ENCODE measurements at places on chromosomes 5 and 9.

- DNase-seq = no peak
Observed at GRCh38 chr9:68805890-68806517, 101.0 kb downstream of the PIP5K1B start.

DNA sequence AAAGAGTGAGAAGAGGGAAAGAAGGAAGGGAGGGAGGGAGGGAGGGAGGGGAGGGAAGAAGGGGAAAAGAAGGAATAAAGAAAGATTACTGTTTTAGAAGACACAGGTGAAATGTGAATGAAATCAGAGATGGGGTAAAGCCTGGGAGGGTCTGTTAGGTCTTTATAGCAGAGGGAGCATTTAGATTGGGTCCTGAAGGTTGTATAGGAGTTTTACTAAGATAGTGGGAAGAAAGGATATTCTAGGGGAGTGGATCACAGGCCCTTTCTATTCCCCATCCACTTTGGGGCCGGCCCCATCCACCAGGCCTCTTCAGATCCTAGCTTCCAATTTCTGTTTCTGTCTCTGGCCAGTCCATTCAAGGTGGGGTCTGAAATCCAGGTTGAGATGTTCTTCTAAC is 35.5 kb downstream of the C9orf50 start:
- no peak for DNase-seq

GRCh38 chr5:77718934-77719610 is 57.1 kb downstream of the TBCA start:
- DNase-seq = no peak

DNA sequence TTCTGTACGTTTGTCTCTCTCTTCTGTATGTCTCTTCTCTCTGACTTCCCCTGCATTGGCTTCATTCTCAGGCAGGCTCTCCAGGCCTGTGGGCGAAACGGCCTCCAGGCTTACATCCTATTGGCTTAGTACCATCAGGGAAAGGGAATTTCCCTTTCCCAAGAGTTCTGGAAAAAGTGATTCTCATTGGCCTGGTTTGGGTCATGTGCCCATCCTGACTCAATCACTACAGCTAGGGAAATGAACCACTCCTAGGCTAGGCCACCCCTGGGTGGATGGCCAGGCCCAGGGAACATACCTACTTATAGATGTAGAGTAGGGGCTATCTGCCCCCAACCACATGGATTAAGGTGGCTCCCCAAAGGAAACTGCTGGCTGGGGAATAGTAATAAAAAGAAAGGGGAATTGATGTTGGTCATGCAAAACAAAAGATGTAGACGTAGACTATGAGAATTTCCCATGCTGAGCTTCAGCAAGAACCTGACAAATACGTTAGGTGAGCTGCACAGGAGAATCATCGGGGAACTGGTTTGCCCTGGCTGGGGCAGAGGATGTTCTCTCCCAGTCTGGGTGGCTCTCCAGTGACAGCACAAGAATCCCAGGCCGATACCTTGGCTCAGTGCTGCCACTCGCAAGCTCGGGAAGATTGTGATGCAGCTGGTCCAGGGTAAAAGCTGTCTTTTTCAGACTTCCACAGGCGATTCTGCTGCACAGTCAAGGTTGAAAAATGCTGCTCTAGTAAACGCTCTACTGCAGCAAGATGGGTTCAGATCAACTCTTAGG is 3.7 kb upstream of the EGR1 start:
- no peak for DNase-seq

- no peak for DNase-seq
Observed at GRCh38 chr5:2714805-2715204, 36.7 kb downstream of the IRX2 start.

GRCh38 chr5:9198394-9198793 is 347.5 kb downstream of the SEMA5A start:
- DNase-seq = no peak

GRCh38 chr5:81182396-81183390 is 50.4 kb upstream of the CKMT2 start:
- DNase-seq = no peak

- no peak for DNase-seq
Observed at GRCh38 chr9:93391898-93392297, 59.6 kb upstream of the FAM120A start.

DNA sequence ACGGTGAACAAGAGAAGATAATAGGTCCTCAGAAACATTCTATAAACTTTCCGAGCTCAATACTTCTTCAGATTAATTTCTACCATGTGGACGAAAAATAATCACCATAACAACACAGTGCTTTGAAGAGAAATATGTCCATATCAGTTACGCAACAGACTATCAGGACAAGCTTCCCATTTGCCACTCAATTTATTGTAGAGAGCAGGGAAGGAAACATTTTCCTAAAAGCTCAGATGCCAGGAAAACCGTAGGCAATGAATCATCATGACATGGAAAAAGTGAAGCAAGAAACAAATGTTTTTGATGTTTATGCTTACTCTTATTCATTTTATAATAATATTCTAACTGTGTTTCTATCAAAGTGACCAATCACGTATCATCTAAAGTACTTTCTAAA is 87.6 kb downstream of the S1PR3 start:
- no peak for DNase-seq

DNA sequence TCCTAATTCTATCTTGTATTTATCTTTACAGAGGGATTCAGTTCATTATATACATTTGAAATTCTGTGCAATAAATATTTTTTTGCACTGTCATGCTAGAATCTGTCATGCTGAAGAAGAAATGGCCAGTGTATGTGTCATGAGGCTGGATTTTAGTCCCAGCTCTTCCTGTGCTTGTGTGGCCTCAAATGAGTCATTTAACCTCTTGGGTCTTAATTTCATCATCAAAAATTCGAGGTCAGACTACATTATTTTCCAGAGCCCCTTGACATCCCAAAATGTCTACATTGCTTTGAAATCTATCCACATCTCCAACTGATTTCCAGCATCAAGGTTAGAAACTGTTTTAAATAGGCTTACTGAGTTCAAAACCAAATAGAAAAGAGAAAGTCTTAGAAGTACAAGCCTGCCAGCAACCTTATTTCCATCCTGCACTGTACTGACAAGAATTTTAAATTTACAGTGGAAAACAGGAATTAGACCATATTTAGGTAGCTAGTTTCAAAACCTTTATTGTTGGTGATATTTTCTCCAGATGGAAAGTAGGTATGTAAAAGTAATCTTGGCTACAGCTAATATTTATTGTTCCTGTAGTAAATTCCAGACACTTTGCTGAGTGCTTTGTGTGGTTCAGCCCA is 96.7 kb upstream of the MAMDC2 start:
- DNase-seq = no peak

DNA sequence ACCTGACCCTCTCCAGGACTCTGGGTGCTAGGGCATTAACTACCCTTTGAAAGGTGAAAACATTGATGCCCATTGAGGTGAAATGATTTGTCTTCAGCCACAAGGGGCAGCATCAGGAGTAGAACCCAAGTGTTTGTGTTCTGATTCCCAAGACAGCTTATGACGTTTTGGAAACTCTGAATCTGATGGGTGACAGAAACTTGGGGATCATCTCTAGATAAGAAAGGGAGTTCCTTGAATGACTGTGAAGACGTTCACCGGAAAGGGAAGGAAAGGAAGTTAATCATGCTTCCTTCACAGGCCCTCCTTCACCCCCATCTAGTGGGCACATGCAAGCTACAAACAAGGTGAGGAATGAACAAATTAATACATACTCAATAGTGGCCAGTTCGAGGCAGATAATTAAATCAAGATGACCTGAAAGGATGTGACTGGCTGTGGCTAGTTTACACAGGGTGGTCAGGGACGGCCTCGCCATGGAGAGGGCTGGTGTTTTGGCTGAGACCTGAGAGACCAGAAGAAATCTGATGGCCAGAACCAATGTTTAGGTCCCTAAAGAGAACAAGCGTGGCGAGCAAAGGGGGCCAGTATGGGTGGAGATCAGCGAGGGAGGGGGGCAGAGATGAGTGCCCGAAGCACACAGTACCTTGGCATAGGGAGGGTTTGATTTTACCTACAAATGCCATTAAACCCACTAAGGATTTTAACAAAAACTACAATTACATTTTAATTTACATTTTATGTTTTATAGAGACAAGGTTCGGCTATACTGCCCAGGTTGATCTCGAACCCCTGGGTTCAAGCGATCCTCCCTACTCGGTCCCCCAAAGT is 937 bp upstream of the SLC26A2 start:
- no peak for DNase-seq

GRCh38 chr5:11504065-11504885 is 400.0 kb downstream of the CTNND2 start:
- no peak for DNase-seq

GRCh38 chr5:141753971-141754713 is 72.1 kb upstream of the ARAP3 start:
- no peak for DNase-seq

DNA sequence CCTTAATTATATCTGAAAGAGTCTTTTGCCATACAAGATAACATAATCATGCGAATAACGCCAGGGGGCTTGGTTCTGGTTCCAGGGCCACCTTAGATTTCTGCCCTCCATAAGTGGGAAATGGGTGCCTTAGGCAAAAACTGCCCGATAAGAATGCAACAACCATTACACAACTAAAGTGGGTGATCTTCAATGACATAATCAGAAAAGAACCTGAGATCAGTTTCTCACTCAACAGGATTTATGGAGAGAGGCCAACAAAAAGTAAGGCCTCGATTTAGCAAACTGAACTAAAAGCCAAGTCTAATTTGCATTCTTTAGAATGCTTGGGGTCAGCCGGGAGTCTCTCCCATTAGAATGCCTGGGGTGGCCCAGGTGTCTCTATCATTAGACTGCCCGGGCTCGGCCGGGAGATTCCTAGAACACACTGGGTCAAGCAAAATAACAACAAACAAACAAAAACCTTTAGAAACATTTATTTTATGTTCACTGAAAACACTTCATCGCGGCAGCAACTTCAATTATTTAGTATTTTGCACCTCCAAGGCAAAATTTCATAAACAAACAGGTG is 194.8 kb downstream of the AUH start:
- DNase-seq = no peak

- DNase-seq = no peak
Observed at GRCh38 chr5:105587963-105588662, 2025.5 kb upstream of the NUDT12 start.

DNA sequence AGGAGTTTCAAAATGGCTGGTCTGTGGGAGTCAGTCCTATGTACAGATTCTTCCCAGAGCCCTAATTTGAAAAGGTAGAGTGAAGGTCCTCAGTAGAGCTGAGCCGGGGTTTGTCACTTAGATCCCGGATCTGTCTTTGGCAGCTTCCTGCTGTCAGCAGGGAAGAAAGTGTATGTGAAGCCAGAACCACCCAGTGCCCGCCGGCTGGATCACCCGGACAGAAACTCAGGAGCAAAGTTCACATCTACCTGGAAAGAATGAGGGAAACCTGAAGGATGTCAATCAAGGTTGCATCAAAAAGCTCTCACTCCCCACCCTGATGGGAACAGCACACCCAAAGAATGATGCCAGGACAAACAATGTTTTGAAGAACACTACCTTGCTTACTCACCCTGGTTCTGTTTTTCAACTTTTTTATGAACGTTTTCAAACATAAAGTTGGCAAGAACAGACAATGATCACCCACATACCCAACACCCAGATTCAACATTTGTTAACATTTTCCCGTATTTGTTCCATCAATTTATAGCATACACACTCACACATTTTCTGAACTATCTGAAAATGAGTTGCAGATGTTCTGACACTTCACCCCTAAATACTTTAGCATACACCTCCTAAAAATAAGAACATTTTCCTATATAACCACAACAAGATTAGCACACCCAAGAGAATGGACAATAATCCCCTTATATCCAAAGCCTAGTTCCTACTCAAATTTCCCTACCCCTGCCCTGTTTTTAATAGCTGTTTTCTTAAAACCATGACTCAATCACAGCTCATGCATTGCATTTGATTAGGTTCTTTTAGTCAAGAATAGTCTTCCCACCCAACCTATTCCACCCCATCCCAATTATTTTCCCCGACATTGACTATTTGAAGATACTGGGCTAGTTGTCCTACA is 133.9 kb downstream of the LHFPL2 start:
- no peak for DNase-seq

- peak; percentile 35 for DNase-seq
Observed at GRCh38 chr5:142145106-142145900, 36.7 kb downstream of the NDFIP1 start.

- no peak for DNase-seq
Observed at GRCh38 chr9:4141296-4141695, 158.6 kb downstream of the GLIS3 start.

- no peak for DNase-seq
Observed at GRCh38 chr5:159515909-159516415, 185.7 kb upstream of the IL12B start.

- no peak for DNase-seq
Observed at GRCh38 chr5:170612256-170612678, 108.4 kb downstream of the KCNIP1 start.

DNA sequence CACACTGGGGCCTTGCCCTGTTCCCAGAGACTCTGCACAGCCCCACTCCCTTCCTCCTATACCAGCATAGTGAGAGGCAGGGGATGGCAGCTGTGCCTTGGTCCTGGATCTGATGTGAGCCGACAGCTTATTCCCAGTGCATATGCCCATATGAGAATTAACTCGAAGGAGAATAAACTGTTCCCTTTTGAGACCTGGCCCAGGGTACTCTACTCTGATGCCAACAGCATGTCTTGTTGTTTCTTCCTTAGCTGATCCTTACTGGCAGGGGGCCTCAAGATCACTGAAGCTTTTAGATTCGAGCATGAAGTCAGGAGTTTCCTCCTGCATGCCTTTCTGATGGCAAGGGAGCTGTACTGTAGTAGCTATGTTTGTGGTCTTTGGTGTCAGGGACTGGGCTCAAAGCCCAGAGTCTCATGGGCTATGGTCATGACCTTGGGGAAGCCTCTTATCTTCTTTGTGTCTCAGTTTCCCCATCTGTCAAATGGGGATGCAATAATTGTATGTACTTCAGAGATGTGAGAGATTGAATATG is 57.1 kb downstream of the DOCK2 start:
- no peak for DNase-seq

DNA sequence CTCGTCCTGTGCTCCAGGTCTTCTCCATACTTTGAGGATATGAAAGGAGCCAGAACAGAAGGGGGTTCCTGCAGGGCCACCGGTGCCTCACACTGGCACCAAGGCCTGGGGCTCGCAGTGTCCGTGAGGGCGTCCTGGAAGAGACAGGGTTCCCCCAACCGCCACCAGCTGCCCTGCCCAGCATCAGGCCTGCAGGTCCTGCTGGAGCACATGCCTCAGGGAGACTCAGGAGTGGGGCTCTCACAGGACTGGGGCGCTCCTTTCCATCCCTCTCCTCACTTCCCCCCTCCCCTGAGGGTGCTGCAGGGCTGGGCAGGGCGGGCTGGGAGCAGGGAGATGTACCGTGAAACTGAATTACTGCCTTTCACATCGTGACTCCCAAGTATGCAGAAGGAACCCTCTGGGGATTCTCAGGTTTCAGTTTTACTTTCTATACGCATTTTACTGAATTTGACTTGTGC is 31.7 kb downstream of the CEP72 start:
- DNase-seq = no peak

All from putamen (tissue), 1 donor.